Activated T-helper 9 cell treated with anti-CD3 and anti-CD28 coated beads, Interleukin-2, amount 50 U/mL, for 16 hours (primary cell): ENCODE measurements at places on chromosomes 3 and 15.

- DNase-seq = peak; percentile 14
Observed at GRCh38 chr15:25710184-25710583, 152.9 kb downstream of the ATP10A start.

DNA sequence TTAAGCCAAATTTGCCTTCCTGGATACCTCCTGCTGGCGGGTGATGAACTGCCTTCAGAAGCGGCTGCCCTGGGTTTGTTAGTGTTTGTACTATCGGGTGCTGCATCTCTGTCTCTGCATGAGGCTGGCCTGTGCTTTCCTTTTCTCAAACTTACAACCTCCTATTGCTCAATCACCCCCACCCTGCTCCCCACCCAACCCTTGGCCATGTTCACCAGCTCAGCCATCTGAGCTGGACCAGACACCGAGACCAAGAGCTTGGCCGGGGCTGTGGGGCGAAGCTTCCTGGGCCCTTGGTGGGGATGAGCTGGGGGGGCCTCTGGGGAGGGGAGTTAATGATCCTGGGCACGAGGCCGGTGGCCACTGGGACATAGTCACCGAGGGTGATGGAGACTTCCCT is 16.8 kb upstream of the FBLN2 start:
- DNase-seq = no peak

GRCh38 chr3:39295184-39295775 is 15.4 kb upstream of the CX3CR1 start:
- no peak for DNase-seq

- DNase-seq = no peak
Observed at GRCh38 chr3:127448161-127448561, 142.4 kb downstream of the TPRA1 start.

DNA sequence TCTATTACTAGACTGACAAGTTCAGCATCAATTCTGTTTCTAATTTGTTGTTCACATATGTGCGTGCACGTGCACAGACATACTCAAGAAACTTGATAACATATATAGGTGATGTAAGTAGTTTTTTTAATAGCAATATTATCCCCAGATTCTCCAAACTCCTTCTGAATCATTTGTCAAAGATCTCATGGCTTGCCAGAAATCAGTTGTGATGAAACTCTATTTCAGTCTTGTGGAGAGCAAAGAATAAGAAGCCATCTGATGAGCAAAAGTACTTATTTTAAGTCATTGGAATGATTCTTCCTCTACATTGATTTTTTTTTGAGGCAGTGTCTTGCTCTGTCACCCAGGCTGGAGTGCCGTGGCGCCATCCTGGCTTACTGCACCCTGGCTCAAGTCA is 167.0 kb upstream of the TBL1XR1 start:
- no peak for DNase-seq

GRCh38 chr3:9404680-9405079 is 7.3 kb downstream of the SETD5 start:
- no peak for DNase-seq

DNA sequence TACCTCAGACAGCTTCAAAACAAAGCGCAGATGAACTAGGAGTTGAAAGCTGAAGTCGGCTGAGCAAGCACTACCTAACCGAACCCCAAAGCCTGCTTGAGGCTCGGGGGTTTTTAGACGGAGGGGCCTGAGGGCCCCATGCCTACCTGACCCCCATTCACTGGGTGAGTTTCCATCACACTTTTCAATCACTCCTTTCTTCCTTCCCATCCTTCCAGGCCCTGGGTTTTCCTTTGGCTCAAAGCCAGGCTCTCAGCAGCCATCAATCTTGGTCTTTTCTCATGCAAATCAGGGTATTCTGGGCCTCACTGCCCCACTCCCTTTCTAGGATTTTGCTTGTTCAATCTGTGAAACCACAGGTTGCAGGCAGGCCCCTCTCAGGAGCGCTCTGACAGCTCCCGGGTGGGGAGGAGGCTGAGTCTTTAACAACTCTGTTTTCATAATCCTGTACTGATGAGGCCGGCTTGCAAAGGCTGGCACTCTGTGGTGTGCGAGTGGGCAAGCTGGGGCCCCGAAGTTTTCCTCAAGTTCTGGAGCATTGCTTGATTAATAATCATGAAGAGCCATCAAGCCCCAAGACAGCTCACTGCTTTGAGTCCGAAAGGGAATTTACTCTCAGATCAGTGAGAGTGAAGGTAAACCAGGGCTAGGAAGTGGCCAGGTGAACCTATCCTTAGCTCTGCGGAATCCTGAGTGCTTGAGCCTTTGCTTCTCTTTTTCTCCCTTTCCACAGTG is 97.6 kb downstream of the FRMD4B start:
- DNase-seq = peak; percentile 39

- DNase-seq = no peak
Observed at GRCh38 chr15:47705281-47705997, 11.9 kb upstream of the SEMA6D start.

DNA sequence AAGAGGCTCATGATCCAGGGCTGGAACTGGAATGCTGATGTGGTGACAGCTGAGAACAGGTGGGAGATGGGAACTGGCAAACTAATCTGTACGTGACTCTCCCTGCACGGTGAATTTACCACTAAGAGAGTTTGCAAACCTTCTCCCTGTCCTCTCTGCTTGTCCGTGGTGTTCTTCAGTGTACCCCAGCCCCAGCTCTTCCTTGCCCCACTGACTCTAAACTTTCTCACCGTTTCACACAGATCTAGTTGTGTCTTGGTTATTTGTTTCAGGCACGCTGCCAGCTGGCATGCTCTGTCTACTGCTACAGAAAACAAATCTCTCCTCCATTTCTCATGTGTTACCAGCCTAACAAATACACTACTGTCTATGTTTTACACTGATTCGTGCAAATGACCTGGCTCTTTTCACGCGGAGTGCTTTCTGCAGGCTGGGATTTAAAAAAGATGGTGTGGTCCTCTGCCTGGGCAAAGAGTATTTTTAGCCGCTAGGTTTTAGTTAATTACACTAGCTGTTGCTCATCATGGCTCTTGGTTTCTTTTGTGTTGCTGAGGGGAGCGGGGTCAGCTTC is 192.7 kb upstream of the LRIG1 start:
- no peak for DNase-seq

GRCh38 chr3:4583416-4583815 is 90.3 kb downstream of the ITPR1 start:
- no peak for DNase-seq

- DNase-seq = no peak
Observed at GRCh38 chr3:188683032-188683521, 488.7 kb upstream of the TPRG1 start.
